ENCODE measurements at places on chromosomes 12 and 14. TPM values are rescaled to one million over a fixed set of nuclear protein-coding genes. Genes with fewer than 3 reads are reported as not detected.

Gene ALDH1L2
- 7.0 TPM for total RNA-seq

Gene MAX
- 38.0 TPM for total RNA-seq

Gene CPNE6
- total RNA-seq: 0.36 TPM

Gene HELB
- total RNA-seq: 10.6 TPM

Gene DUSP6
- 30.8 TPM for total RNA-seq

Gene LGR5
- 0.91 TPM for total RNA-seq

Gene LUM
- total RNA-seq: 57.6 TPM

Gene MORN3
- total RNA-seq: 1.6 TPM

Gene FBXL14
- 17.2 TPM for total RNA-seq

Gene FAM181A
- total RNA-seq: 2.4 TPM

Gene PMCH
- total RNA-seq: not detected

Gene ANO4
- total RNA-seq: 44.3 TPM

Gene FGF23
- not detected for total RNA-seq

GRCh38 chr14:50551877-50552276, 8.1 kb upstream of the ATL1 start:
- no peak for DNase-seq

DNA sequence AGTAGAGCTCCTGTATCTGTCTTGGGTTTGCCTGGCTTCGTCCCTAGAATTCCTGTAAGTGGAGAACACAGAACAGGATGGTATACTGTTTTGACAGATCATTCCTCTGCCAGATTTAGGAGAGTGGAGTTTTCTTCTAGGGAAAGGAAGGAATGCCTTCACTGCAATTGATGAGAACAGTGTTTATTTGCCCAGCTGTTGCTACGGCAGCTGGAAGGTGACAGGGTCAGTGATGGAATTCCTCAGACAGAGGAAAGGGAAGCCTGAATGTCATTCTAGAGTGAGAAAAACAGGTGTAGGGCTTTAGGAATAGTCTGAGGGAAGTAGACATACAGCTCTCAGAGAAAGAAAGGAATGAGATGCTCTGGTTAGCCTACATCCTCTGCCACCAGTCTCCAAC, 11.7 kb downstream of the CSRNP2 start:
- no peak for DNase-seq

DNA sequence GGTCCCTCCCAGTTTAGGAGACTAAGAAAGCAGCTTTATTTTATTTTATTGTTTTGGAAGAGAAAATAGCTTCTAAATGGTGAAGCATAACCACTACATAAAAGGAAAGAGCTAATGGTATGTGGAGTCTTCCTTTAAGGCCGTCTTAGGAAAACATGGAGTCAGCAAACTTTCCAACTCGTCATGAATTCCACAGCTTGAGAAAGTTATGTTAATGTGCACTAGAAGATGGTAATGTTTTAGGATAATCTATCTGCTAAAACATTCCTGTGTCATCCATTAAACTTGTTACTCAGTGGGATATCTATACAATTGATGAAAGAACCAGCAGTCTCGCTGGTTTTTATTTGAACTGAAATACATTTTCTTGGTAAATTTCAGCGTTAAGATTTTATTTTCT, 448.4 kb upstream of the SEL1L start:
- no peak for DNase-seq

DNA sequence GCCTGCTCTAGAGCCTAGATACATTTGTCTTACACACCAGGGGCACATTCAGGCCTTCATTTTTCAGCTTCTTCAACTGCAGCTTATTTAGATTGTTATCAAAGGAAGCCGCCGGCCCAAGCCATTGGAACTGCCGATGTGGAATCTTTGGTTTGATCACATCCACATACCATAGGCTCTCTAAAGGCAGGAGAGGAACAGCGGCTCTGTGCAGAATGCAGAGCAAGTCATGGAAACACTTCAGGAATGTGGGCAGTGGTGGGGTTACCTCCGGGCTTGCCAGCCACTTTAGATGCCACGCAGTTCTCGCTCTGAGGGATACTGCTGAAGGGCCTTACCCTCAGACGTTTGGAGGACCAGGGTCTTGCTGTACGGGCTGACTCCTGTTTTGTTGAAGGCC, 53.4 kb upstream of the PYGL start:
- DNase-seq: no peak

DNA sequence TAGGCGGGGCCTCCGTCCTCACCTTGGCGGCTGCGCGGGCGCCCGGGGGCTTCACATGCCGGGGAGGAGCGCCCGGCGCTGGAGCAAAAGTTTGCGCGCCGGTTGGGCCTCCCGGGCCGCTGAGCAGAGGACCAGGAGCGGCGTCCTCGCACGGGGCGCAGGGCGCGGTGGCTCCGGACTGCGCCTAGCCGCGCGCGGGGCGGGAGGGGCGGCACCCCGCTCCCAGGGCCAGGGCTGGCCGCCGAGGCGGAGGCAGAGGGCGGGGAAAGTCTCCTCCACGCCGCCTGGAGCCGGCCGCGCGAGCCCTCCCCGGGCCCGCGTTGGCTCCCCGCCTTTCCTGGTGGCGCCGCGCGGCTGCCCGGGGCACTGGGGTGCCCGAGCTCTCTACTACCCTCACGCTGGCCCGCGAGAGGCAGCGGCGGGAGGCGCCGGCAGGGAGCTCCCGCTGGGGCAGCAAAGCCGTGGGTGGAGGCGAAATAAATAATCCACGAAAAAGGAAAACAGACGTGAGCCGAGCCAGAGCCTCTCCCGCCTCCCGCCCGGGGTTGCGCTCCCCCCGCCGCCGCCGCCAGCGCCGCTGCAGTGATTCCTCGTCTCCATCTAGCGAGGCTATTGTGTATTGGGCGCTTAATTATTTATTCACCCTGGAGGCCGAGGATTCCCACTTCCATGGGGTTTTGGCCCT, 400 bp upstream of the PRIMA1 start:
- DNase-seq: peak; percentile 79

DNA sequence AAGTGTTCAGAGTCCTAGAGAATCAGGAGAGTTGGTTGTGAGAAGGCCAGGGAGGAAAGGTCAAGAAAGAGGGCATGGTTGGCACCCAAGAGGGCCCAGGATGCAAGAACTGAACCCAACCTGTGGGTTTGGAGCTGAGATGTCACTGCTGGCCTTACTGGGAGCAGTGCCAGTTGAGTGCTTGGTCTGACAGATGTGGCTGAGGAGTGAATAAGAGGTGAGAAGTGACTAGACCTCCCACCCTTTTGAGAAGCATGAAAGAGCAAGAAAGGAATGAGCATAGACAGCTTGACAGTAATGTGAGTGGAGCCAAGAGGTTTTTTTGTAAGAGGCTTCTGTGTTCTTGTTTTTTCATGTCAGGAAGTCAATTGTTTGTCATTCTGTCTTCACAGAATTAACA, 95.3 kb downstream of the FGD4 start:
- DNase-seq: no peak

GRCh38 chr12:116881877-116882507, 751 bp upstream of the HRK start:
- DNase-seq: no peak

DNA sequence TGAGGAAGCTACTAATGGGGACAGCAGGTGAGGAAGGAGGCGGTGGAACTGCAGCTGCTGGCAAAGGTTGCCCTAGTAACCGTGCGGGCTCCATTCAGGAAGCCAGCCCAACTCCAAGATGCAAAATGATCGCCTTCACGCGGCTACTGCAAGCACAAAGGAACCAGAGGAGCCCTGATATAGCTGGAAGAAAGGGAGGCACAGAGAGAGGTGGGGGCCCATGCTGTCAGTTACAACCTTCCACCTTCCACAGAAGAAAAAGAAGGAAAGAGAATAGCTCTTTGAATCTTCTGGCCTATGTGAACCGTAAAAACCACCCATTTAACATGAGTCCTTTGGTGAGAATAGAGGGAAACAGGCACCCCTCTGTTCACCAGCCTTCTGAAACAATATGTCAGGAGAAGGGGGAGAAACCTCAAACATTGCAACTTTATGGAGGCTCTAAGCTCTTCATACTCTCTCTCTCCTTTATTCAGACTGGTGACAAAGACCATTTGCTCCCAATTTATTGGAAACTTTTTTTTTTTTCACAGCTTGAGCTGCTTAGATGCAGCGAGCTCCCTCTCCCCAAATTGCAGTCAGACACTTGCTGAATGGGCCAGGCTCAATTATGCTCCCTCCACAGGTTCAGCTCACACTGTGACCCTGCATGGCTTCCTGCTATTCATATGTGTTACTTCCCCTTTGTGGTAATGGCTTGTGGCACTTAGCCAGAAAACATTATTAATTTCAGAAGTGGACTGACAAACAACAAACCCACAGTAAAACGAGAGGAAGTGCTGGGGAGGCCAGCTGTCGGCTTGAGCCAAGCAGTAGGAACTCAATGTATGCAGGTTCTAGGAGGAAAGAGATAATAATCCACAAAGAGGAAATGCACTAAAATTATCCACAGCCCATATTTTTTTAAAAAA, 6.2 kb downstream of the DUSP6 start:
- no peak for DNase-seq

GRCh38 chr14:76201162-76201561, 49.4 kb downstream of the GPATCH2L start:
- no peak for DNase-seq

DNA sequence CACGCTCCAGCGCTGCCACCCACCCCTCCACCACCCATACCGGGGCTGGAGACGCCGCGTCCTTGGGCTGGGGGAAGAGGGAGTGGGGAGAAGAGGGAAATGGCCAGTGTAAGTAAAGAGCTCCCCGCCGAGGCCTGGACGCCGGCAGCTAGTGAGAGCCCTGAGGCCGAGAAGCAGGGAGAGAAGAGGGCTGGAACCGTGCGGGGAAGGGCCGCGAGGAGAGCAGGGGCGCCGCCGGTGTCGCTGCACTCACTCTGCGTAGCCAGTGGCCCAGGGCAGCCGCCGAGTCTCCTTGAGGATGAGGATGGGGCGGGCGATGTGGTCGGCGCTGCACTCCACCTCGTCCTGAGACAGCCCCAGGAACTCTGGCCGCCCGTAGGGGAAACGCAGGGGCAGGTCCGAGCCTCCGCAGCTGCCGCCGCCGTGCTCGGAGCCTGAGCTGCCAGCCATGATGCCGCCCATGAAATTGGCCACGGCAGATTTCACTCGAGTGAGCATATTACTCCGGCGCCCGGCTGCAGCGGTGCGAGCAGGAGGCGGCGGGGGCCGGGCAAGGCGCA, 631 bp downstream of the PPM1H start:
- DNase-seq: peak; percentile 55

- no peak for DNase-seq
Measured at GRCh38 chr14:37147310-37147880, 25.0 kb downstream of the SLC25A21 start.

DNA sequence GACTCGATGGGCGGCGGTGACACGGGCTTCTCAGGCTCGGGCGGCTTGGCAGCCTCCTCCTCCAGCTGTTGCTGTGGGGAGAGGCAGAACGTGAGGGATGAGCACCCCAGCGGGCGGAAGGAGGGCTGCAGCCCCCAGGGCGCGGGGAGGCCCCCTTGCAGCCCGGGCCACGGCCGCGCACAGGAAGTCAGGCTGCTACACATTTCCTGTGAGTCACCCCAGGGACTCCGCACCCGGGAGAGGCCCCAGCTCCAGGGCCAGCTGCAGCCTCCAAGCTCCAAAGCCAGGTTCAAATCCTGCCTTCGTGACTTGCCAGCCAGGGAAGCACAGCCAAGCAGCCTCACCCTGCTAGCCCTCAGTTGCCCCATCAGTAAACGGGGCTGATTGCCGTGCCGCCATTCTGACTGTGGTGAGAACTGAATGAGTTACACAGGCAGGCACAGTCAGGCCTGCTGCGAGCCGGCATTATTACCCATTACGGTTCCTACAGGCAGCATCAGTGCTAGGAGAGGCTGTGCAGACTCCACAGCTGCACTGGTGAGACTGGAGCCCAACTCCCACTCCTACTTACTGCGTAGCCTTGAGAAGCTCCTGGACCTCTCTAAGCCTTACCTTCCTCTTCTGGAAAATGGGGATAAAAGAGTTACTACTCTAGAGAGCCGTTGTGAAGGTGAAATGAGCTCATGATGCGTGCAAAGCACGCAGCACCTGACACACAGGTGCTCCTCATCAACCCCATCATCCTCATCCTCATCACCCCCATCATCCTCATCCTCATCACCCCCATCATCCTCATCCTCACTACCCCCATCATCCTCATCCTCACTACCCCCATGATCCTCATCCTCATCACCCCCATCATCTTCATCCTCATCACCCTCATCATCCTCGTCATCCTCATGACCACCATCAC, 100.9 kb downstream of the NCOR2 start:
- DNase-seq: no peak

DNA sequence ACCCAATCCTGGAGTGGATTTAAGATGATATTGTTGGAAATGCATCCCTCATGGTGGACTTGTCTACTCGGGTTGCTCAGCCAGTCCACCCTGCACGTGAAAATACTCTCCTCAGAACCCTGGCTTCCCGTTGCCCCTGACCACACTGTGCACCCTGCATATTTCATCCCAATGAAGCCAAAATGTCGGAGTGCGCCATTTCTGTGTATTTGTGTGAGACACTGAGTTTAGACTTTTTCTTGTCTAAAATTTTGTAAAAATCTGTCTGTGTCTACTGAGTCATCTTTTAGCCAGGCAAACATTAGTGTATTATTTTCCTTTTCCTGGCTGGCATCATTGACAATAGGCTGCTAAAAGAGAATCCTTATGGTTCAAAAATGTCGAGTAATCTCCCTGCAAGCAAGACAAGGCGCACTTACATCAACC, 485 bp upstream of the PNMA1 start:
- no peak for DNase-seq

GRCh38 chr14:35340616-35341453, 48.7 kb downstream of the PSMA6 start:
- no peak for DNase-seq

- no peak for DNase-seq
Measured at GRCh38 chr12:57529831-57530230, 7.2 kb downstream of the MBD6 start.

DNA sequence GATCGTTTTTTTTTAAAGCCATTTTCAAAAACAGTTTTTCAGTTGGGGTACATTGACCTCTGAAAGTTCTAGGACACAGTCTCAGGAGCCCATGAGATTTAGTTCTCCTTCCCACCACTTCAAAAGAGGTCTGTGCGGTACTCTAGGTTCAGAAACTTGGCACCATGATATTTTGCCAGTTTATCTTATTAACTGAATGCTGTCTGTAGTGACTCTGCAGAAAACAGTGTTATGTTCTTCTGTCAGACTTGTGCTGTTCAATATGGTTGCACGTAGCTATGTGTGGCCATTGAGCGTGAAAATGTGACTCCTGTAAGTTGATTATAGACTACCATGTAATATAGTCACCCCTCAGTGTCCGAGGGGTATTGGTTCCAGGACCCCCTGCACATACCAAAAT, 35.9 kb downstream of the CRADD start:
- no peak for DNase-seq

GRCh38 chr12:118312578-118312977, 60.1 kb downstream of the TAOK3 start:
- DNase-seq: no peak
